ENCODE measurements at places on chromosomes 5 and 9. TPM values are rescaled to one million over a fixed set of nuclear protein-coding genes. Genes with fewer than 3 reads are reported as not detected.

The HSD17B4 gene
- total RNA-seq = 407 TPM

DNA sequence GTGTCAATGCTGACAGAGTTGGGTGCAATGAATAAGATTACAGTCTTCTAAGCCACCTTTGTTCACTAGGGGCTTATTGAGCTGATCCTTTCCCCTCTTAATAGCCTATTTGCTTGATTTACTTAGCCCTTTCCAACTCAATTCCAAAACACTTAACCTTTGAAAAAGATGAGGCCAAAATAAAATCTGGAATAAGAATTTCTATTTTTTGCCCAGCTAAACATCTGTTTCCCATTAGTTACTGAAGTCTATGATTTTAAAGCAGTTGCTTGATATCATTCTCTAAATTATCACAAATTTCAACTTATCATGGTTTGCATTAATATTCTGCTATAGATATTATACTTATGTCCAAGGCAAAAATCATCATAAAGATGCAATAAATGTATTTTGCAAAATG lies 1272.0 kb upstream of the ACO1 start:
- DNase-seq = no peak

GRCh38 chr5:61306531-61307131 lies 25.4 kb upstream of the ZSWIM6 start:
- DNase-seq = no peak

The PLAC8L1 gene
- total RNA-seq = 0.30 TPM

The GPX3 gene
- 26.2 TPM for total RNA-seq

The PDGFRB gene
- 7.9 TPM for total RNA-seq

The DNAI1 gene
- total RNA-seq = 2.1 TPM

- peak; percentile 45 for DNase-seq
Measured at GRCh38 chr5:170151097-170151831, 45.6 kb downstream of the FOXI1 start.

- DNase-seq = no peak
Measured at GRCh38 chr9:81814401-81814793, 113.8 kb upstream of the SPATA31D4 start.

The TBC1D9B gene
- total RNA-seq = 64.9 TPM

DNA sequence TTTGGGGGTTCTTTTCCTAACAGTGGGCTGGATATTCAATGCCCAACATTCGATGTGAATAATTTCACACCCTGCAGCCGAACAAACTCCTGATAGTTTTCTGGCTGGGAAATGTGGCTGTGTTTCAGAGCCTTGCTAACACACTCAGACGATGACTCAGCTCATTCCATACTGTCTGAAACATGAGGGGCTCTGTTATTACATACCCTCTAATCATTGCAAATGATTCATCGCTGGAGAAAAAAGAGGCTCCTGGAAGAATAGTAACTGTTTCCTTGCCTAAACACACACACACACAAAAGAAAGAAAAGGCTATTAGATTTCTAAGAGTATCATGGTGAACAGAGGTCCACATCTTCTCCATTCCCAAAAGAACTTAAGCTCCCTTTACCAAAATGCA lies 75.8 kb downstream of the OXCT1 start:
- no peak for DNase-seq

GRCh38 chr5:16936150-16936988 lies at the start of gene MYO10:
MYO10 (minus strand) TSS chr5:16936288; CDS start chr5:16935808, 480 bp downstream.
- DNase-seq = peak; percentile 93

- DNase-seq = peak; percentile 86
Measured at GRCh38 chr5:168747987-168748777, 169.0 kb upstream of the PANK3 start.

DNA sequence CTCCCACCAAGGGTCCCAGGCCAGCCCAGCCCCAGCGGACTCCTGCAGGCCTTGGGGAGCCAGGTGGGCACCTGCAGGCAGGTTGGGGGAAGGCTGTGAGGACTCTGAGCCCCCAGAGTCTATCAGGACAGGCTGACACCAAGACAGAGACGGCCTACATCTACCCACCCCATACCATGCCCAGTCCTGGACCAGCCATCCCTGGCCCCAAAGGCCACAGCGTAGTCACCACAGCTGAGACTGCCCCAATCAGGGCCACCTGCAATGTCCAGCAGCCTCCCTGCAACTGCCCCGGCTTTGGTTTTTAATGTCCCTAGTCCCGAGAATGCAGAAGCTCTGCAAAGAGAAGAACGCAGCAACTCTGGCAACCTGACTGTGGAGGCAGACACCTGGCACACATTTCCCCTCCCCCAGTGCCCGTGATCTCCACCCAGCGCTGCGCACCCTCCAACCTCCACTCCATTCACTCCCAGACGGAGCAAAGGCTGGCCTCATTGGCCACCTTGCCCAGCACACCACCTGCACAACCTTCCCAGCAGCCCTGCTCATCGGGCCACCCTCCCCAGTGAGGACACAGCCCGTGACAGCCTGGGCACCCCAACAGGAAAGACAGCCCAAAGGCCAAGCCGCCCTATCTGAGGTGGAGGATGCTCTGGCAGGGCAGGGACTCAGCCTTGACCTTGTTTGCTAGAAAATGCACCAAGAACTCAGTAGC lies 14.9 kb downstream of the ADAMTS2 start:
- DNase-seq = no peak

The PHYHD1 gene
- total RNA-seq = 20.0 TPM

The PCDHB4 gene
- 2.3 TPM for total RNA-seq

GRCh38 chr5:122077366-122078115 lies 518 bp downstream of the LOX start:
- peak; percentile 54 for DNase-seq

DNA sequence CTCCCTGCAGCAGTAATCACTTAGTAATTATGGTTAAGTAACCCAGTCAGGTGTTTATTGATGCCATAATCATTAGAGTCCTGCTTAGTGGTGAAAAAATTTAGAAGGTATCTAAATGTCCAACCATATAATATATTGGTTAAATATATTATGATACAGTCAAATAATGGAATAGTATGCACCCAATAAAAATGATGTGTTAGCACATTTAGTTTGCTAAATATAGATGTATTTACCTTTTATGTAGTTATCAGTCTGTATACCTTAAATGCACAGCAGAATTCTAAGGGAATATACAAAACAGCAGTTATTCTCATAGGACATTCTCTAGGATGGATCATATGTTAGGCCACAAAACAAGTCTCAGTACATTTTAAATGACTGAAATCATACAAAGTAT lies 90.4 kb downstream of the PRKACG start:
- DNase-seq = no peak

The CNTNAP3B gene
- total RNA-seq = 1.2 TPM

The TRPM6 gene
- total RNA-seq = 0.78 TPM

The MARCOL gene
- not detected for total RNA-seq

The ZNF462 gene
- 101 TPM for total RNA-seq

All from WTC11 (cell line).